ENCODE measurements at places on chromosomes 3 and 15. TPM values are rescaled to one million over a fixed set of nuclear protein-coding genes. Genes with fewer than 3 reads are reported as not detected.

DNA sequence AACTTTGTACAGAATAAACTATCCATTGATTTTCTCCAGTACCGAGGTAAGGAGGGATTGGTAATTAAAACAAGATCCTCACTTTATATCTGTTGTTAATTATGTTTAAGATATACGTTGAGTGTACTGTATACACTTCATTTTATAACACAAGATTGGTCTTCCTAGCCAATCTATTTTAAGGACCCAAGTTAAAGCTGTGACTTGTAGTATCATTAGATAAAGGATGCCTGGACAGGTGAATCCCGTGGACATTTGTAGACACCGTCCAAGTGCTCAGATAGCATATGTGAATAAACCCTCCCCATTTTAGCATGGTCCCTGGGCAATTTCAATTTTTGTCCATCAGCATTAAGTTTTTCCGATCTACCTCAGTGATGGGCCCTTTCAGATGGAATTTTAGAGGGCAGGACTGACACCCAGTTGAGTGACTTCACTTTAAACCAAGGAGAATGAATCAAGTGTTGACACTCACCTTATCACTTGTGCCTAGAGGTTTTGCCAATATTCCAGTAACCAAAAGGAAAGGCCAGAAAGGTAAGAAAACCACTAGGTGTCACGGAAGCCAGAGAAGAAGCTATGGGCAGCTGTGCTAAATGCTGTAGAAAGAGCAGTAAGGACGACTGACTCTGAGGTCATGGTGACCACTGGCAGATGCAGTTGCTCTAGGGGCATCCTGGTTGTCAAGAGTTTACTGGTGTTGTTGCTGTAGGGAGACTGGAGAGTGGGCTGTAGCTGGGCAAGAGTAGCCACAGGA is 9.2 kb downstream of the AHSG start:
- DNase-seq: no peak

- no peak for DNase-seq
Measured at GRCh38 chr3:194062830-194063229, 73.1 kb upstream of the HES1 start.

GRCh38 chr15:64236156-64236894 is 73.5 kb upstream of the PPIB start:
- no peak for DNase-seq

- DNase-seq: no peak
Measured at GRCh38 chr15:25416693-25417092, 22.1 kb downstream of the UBE3A start.

The FRMD4B gene
- 48.6 TPM for total RNA-seq

DNA sequence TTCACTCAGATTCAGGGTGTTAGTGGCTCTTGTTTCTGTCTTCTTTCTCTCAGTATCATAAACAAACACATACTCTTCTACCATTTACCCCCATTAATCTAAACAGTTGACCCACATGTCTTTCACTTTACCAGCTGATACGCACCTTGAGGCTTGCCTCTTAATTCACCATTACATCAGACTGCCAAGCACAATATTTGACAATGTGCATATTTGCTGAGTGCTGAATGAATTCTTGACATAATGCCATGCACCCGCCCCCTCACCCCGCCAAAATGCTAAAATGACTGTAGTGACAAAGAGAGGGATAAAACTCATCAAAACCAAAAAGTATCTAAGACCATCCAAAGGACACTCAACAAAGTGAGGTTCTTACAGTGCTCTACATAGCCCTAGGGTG is 57.4 kb downstream of the NGLY1 start:
- DNase-seq: no peak

DNA sequence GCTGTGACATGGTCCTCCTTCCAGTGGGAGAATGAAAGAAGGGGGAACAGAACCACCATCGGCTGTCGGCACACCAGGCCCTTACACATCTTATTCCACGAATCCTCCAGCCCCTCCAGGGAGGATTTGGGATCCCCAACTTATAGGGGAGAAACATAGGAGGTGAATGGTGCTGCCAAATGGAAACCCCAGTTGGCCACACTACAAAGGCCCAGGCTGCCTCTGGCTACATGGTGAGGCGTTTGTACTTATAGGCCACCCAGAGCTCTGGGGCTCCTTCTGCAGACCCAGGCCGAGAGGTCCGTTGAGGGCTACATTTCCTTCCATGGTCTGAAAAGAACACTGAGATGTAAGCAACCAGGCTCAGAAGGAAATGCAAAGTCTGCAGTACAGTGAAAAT is 12.0 kb downstream of the AMOTL2 start:
- no peak for DNase-seq

- no peak for DNase-seq
Measured at GRCh38 chr3:126850370-126851085, 132.4 kb upstream of the PLXNA1 start.

The SNRPN gene
- total RNA-seq: 80.7 TPM

DNA sequence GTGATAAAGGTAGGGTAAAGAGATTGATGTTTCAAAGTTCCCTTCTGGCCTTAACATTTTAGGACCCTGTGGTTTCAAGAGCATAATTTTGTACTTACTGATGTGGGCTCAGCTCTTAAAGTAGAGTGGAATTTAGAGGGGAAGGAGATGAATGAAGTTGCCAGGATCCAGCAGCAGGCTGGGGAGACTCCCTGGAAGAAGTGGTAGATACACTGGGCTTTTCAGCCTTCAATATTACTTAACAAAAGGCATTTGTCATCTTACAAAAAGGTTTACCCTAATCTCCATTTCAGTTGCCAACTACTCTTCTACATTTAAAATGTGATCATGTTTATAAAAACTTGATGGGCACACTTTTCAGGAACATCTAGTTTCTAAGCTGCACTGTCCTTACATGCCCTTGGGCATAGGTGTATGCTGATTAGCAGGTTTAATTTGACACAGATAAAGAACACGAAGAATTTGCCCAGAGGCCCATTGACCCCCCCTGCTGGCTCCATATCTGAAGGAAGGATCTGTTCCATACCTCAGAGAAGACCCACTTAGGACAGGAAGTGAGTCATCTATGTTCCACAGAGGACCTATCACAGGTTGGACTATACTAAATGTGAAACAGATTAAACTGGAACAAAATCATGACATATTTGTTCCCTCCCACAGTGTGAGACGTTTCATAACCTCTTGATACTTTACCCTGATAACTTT is 93.0 kb upstream of the LPP start:
- no peak for DNase-seq

DNA sequence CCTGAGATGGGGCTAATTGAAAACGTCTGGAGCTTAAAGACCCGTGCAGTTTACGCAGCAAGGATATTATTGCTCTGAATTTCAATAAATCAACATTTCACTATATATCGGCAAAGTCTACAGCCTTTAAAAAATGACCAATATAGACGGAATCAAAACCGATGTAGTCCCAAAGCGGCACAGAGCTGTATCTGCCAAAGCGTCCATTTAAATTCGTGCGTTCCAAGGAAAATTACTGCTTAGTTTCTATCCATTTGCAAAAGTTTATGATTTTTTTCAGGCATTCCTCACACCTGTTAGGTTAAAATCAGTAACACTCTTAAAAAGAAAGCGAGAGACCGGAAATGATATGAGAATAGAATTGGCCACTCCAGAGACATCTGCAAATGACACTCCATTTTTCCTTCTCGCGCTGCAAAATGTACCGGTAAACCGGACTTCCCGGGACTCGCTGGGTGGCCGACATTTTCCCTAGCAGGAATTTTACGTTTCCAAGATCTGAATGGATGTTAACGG is 777 bp upstream of the EIF4A2 start:
- DNase-seq: no peak

DNA sequence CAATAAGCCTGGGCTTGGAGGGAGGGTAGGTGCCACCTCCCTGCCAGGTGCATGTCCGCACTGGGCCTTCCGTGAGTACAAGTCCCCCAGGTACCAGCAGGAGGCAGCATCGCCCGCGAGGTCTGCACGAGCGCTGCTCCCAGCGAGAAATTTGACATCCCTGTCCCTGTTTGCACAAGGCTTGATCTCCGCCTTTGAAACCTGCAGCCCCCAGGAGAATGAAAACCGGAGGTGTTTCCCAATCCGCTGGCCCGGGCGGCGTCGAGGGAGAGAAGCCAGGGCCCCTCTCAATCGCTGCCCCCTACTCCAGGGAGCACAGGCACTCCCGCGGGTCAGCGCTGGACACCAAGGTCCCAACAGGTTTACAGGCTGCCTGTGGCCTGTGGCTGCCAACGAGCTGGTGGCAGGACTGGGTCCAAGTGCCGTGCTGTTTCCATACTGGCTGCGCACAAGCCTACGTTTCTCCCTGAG is 961 bp downstream of the HAPLN3 start:
- DNase-seq: no peak

GRCh38 chr15:59686389-59686788 is 2.7 kb downstream of the BNIP2 start:
- DNase-seq: no peak
